ENCODE measurements at places on chromosomes 2 and 18.

DNA sequence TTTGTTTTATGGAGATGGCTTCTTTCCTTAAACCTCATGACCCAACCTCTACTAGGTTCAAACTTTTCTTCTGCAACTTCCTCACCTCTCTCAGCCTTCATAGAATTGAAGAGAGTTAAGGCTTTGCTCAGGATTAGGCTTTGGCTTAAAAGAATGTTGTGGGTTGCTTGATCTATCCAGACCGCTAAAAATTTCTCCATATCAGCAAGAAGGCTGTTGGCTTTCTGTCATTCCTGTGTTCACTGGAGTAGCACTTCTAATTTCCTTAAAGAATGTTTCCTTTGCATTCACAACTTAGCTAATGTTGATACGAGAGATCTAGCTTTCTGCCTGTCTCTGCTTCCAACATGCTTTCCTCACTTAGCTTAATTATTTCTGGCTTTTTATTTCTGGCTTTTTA is 58.1 kb upstream of the KYNU start:
- no peak for DNase-seq

- DNase-seq: no peak
These were observed 33.5 kb downstream of the CRIM1 start for GRCh38 chr2:36389091-36389564.

DNA sequence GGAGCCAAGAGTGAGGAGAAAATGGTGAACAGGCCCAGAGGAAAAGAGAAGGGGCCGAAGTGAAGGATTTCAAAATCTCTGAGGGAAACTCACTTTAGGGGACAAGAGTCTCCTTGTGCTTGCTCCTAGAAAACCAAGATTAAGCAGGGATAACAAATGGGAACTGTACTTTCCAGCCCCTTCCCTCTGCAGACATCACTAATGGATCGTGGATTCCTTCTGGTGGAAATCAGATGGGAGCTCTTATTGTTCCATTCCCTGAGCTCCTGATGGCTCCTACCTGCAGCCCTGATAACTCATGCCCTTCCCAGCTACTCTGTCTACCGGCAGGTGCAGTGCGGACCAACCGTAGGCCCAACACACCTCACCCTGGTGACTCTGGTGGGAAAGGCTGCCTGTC is 20.6 kb upstream of the RESP18 start:
- no peak for DNase-seq

DNA sequence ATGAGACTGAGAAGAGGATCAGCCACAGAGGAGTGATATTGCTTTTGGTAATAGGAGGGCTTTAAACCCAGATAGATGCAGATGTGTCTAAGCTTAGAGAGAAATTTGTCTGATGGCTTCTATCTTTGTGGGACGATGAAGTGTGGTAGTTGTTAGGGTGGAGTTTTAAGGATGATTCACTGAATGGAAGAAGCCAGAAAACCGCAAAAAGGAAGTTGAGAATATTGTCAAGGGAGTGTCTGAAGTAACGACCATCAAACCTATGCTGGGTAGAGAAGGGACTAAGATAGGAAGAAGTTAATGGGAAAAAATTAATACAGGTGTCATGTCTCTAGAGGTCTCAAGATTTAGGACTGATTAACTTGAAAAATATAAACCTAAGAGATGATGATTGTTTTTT is 195.6 kb upstream of the MC4R start:
- DNase-seq: no peak

DNA sequence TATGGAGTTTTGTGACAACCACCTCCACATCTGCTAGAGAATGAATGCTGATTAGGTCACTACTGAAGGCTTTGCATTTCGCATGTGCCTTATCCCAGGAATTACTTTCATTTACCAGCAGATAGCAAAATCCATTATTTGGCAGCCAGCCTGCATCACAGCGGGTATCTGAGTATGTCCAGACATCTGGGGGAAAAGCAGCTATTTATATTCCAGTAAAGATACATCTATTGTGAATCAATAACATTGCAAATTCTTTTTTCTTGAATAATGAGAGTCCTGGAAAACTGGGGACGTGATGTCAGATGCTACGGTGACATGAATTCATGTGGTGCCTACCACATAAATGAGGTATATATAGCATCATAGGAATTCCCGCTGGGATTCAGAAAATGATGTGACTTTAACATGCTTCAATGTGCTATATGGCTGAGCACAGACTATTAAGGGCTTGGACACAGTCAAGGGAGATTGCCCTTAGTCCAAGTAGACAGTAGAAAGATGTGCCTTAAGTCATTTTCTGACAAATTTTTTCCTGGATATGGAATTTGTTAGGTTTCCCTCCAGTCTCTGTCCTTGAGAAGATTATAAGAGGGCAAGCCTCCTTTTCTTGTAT is 84.2 kb upstream of the CD302 start:
- DNase-seq: no peak

DNA sequence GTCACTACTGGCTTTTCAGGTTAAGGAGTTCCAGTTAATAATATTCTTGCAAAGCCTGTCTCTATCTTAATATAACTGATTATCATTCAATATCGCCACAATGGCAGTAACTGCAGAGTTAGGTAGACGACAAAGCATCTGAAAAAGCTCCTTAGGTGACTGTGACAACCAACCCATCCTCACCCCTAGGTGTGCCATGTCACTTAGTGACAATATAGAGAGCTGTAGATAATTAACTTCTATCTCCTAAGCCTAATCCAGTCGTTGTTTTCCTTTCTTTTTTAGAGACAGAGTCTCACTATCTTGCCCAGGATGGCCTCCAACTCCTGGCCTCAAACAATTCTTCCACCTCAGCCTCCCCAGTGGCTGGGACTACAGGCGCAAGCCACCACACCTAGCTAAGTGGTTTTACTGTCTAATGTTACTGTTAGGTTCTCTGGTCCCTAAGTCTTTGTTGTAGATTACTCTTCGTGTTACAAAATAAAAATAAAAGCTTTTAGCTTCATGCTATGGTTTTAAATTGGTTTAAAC is 65.2 kb downstream of the SPIRE1 start:
- no peak for DNase-seq

DNA sequence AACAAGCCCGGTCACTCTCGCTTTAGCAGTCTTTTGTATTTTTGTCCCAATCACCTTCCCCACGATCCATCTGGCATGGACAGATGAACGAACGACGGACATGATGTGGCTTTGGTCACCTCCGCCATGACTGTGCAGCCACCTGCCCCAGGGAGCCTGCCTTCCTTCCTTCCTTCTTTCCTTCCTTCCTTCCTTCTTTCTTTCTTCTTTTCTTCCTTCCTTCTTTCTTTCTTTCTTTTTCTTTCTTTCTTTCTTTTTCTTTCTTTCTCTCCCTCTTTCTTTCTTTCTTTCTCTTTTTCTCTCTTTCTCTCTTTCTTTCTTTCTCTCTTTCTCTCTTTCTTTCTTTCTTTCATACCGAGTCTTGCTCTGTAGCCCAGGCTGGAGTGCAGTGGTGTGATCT is 39.0 kb downstream of the ATP8B1 start:
- DNase-seq: no peak

GRCh38 chr18:44693030-44693784 is 12.5 kb downstream of the SETBP1 start:
- DNase-seq: no peak

DNA sequence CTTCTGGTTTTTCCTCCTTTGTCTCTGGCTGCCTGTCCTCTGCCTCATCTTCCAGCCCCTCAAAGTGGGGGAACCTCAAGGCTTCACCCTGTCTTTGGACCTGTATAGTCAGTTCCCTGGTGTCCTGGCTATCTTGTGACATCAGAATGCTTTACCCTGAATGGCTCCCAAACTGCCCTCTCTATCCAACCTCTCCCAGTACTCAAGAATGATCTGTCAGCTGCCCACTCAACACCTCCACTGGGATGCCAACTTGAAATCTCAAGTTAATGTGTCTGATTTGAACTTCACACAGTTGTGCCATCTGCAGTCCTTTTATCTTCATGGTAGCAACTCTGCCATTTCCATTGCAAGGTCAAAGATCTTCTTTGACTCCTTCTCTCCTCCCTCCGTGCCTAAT is 43.8 kb downstream of the UBE2F start:
- no peak for DNase-seq

GRCh38 chr2:69902213-69902922 is 8.6 kb downstream of the SNRNP27 start:
- DNase-seq: no peak

GRCh38 chr2:166449439-166449838 is 44.6 kb downstream of the SCN7A start:
- no peak for DNase-seq

- no peak for DNase-seq
These were observed 23.4 kb downstream of the CROCC2 start for GRCh38 chr2:240929364-240930095.

DNA sequence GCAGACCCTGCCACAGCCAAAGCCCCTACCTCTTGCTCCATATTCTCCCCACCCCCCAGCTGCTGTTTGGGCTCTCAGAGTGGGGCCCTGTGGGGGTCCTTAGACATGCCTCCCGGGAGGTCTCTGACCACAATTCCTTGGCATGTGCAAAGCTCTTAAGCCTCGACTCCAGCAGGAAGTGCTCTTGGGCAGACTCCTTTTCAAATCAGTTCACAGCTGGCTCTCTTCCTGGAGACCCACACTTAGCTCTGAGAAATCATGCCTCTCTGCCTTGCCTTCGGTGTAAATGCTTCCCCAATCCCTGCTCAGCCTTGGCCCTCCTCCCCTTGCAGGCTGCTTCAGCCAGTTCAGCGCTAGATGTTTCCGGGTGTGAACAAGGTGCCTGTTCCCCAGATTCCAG is 46.9 kb downstream of the NGEF start:
- DNase-seq: no peak

GRCh38 chr18:23719634-23720201 is 30.5 kb downstream of the LAMA3 start:
- DNase-seq: no peak

DNA sequence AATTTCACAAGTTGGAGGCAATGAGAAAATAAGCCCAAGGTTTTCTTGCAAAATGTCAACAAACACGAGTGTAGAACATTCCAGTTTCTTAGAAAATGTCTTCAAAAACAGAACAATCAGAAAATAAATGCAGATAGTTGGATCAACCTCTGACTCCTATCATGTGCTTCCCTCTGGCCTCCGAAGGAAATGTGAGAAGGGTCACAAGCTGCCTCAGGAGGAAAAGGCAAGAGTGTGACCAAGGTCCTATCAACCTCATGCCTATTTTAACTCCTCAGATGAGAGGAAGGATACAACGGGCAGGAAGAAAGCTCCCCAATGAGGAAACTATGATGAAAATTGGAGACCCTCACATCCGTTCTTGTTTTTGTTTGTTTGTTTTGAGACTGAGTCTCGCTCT is 7.9 kb downstream of the SCYGR5 start:
- no peak for DNase-seq

- DNase-seq: no peak
These were observed 40.0 kb downstream of the NAPG start for GRCh38 chr18:10565835-10566234.

- no peak for DNase-seq
These were observed 77.8 kb upstream of the STPG4 start for GRCh38 chr2:47232738-47233415.

DNA sequence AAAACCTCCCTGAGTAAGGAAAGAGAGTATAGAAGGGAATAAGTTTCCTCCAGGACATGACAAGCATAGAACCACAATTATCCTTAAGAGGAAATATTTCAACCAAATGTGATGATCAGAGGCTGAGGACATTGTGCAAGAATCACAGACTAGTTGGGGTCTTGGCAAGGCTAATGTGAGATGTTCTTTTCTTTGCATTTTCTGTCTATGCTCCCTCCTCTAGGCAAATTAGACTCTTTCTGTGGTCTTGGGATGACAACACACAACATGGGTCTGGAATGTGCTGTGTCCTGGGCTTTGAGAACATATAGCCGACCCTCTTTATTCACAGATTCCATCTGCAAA is 32.0 kb upstream of the IL1RL1 start:
- DNase-seq: no peak

- DNase-seq: no peak
These were observed 5.9 kb upstream of the RPL37A start for GRCh38 chr2:216492597-216493333.

DNA sequence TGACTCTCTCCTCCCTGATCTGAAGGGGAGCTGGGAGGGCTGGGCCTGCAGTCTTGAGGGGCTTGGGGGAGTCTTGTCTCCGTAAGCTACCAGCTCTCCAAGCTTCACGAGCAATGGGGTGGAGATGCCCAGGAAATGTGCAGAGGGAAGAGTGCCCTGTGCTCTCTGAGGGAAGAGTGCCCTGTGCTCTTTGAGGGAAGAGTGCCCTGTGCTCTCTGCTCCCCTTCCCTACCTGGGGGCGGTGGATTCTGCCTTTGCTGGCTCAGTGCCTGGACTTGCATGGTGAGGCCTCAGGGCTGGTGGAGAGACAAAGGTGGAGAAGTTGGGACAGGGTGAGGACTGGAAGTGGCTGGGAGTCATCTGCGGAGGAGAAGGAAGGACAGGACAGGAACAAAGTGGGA is 72.7 kb downstream of the TWIST2 start:
- DNase-seq: no peak

- DNase-seq: no peak
These were observed 5.5 kb downstream of the SIX3 start for GRCh38 chr2:44947028-44947375.

DNA sequence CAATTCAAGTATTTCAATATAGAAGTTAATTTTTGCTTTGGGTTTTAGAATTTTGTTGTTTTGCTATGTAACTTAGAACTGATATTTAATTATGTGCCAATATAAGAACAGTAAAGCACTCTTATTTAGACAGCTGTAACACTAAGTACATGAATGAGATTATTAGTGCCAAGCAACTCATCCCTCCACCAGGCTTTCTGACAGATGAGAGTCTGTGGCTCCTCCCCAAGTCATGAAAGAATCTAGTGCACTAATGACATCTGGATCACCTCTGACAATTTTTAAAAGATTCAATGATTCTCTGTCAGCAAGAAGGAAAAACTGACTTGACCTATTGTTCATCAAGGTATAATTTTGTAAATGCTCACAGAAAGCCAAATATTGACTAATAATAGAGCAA is 67.8 kb downstream of the TMEFF2 start:
- DNase-seq: no peak

- no peak for DNase-seq
These were observed 51.0 kb downstream of the ADD2 start for GRCh38 chr2:70716951-70717350.

DNA sequence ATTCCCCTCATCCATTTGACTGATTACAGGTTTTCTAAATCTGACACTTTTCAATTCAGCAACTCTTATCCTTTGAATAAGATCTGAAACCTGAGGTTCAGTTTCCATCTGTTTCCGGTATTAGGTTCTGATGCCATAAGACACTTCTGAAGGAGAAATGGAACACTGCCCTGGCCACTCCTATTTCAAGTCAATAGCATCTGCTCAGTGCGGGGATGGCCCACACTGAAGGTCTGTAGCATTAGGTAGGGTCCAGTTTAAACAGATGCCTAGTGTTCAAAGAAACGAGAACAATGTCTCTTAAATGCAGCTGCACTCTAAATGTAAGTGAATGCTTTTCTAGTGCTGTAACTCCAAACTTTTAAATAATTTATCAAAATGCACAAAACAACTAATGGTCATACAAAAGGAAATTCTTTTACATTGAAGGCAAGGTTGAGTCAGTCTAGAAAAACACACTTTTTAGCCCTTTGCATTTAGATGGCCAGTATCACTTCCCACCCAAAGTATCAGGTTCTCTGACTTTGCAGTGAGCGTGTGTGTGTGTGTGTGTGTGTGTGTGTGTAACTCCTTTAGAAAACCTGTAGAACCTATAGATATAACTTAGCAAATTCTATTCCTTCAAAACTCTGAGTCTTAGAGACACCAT is 78.2 kb downstream of the STK39 start:
- no peak for DNase-seq

- no peak for DNase-seq
These were observed 4.1 kb upstream of the ZCCHC2 start for GRCh38 chr18:62518460-62519375.

- DNase-seq: no peak
These were observed 319.8 kb upstream of the KLHL29 start for GRCh38 chr2:23065210-23065609.

All from NCI-H2107 (cell line).